ENCODE measurements at places on chromosomes 1 and 21.
A peak's percentile ranks its signal among the peaks of the same experiment; 100 is the strongest.

- no peak for DNase-seq
Measured at GRCh38 chr1:212072047-212072446, 36.5 kb downstream of the DTL start.

DNA sequence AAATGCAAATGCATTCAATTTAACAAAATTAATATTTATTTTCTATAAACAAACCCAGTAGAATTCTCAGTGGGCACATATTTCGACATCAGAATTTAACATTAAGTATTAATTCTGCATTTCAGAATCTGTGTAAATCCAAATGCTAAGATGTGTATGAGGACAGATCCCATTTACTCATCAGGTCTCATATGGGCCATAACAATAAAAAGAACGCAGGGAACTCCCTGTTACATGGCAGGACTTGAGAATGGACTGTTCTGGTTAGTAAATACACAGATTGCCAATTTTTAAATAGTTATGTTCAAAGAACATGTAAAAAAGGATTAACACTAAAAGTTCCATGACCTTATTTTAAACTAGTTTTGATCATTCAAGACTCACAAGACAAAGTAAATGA lies 104.0 kb downstream of the SLC30A10 start:
- DNase-seq = no peak

GRCh38 chr1:153922076-153922971 lies 448 bp downstream of the GATAD2B start:
- peak; percentile 36 for DNase-seq

DNA sequence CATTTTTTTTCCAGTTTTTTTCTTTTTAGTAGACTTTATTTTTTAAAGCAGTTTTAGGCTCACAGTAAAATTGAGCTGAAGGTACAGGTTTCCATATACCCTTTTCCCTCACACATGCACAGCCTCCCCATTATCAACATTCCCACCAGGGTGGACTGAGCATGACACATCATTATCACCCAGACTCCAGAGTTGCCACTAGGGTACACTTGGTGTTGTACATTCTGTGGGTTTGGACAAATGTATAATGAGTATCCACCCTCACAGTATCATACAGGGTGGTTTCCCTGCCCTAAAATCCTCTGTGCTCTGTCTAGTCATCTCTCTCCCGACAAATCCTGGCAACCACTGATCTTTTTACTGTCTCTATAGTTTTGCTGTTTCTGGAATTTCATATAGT lies 3.0 kb upstream of the AIM2 start:
- DNase-seq = no peak

DNA sequence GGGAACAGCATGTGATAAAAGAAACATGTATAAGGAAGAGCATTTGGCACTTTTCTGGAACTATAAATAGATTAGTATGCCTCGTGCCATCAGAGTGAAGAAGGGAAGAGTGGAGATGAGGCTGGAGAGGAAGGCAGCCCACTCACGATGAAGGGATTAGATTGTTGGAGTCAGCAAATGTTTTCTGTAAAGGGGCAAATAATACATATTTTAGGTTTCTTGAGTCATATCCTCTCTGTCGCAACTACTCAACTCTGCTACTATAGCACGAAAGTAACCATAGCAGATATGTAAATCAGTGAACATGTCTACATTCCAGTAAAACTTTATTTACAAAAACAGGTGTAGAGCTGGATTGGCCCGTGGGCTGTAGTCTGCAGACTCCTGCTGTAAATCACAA lies 147.8 kb downstream of the TENT5C start:
- DNase-seq = no peak

- no peak for DNase-seq
Measured at GRCh38 chr1:221632072-221632471, 109.8 kb downstream of the DUSP10 start.

DNA sequence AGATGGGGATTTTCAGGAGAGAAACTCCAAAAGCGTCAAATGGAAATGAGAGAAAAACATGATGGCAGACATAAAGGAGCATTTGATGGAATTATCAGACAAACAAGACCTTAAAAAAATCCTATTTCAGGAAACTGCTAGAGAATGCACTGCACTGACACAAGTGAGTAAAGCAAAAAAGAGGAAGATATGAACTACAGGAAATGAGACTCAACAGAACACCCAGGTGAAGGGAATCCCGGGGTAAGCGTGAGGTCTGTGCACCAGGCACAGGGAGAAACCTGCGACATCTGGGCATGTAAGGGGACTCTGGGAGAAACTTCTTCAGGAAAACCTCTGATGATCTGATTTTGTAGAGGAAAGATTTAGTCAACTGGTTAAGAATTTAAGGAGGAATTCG lies 2.8 kb downstream of the TARBP1 start:
- DNase-seq = no peak

- DNase-seq = no peak
Measured at GRCh38 chr21:45032332-45032731, 42.0 kb upstream of the ADARB1 start.

DNA sequence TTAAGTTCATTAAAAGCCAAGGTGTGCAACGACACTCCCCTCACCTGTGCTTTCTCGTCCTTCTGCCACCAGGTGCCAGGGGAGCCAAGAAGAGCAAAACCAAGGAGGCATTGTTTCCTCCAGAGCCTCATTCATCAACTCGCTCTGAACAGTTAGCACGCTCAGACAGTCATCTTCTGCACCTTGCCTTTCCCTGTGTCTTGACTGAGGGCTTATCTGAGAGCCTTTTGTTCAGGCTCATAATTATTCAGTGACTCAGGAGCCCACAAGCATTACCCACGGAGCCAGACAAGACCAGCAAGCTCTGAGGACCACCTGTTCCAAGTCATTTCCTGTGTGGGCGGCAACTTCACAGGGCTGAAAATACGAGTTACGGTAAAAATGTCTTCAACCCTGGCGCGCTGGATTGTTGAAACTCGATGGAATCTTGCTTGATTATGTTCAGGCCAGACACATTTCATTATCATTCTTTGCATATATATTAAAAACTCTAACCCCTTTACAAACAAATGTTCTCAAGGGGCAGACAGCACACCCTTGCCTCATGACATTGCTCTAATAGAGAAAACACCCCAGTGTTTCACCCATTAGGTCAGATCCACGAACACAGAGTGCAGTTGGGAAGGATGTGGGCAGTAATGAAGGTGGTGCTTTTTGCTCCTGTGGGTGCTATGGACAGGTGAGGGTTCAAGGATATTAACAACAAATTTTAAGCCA lies 89.7 kb upstream of the RUNX1 start:
- DNase-seq = peak; percentile 0

DNA sequence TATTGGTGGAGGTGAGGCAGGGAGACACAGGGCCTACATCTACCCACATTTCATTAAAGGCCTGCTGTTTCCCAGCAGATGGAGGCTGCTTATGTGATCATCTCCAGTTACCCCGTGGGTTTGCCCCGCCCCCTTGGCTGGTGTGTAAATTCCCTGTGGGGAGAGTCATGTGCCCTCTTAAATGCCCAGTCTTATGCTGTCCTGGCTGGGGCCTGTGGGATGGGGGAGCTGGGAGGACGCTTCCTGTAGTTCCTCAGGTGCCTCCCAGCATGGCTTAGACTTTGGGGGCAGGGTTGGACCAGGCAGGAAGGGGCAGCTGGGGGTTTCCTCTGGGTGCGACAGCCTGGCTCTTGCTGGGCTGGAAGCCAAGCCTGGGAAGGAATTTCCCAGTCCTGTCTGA lies 15.5 kb upstream of the CITED4 start:
- no peak for DNase-seq

GRCh38 chr1:110216844-110217444 lies 6.8 kb downstream of the KCNC4 start:
- no peak for DNase-seq

DNA sequence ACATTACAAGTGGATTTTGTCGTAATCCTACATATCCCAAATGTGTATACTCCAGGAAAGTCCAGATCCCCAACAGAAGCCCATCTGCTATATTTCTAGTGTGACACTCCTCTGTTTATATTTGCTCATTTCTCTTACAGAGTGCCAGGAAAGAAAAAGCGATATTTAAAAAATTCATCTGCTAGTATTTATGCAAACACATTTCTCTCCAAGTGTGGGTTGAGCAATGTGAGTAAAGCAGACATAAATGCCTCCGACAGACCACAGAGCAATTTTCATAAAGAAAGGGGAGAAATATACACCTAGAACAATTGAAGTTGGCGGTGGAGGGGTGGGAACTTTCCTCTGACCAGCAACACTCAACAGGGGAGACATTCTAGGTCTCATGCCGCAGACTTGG lies 22.2 kb upstream of the RAP1A start:
- no peak for DNase-seq

- DNase-seq = no peak
Measured at GRCh38 chr1:157575744-157576143, 22.1 kb downstream of the FCRL4 start.

- DNase-seq = no peak
Measured at GRCh38 chr1:80202118-80202517, 1195.6 kb upstream of the ADGRL4 start.

- no peak for DNase-seq
Measured at GRCh38 chr1:212218911-212219310, 66.3 kb upstream of the PPP2R5A start.

GRCh38 chr1:32798679-32799416 lies 18.3 kb downstream of the YARS1 start:
- no peak for DNase-seq

DNA sequence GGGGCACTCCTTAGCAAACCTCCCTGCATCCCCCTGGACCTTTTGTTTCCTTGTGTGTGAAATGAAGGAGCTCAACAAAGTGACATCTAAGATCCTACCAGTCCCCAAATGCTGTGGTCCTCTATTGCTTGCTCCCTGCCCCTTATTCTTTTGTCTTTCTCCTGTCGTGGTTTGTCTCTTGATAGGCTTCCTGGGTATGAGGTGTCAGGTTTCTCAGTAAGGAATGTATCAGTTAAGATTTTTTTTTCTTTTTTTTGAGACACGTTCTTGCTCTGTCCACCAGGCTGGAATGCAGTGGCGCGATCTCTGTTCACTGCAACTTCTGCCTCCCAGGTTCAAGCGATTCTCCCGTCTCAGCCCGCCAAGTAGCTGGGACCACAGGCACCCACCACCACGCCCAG lies 16.8 kb downstream of the CNIH3 start:
- no peak for DNase-seq

- no peak for DNase-seq
Measured at GRCh38 chr21:31753949-31754707, 22.2 kb upstream of the SCAF4 start.

GRCh38 chr1:12387641-12388040 lies 157.8 kb downstream of the VPS13D start:
- DNase-seq = no peak

GRCh38 chr1:69523461-69523860 lies 44.3 kb upstream of the LRRC7 start:
- DNase-seq = no peak

DNA sequence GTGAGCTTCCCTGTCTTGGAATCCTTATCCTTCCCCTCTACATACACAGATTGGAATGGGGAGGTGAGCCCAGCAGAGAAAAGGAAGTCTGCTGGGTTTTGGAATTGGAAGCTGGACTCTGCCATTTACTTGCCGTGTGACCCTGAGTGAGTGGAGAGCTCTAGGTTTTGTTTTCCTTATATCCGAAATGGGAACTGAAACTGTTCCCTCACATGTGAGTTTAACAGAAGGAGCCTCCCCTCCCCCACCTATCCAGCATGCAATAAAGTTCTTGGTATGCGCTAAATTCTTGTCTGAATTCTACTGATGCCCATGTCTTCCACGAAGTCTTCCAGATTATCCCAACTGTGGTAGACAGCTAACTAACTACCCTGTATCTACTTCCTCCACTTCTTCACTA lies 58.7 kb downstream of the NENF start:
- no peak for DNase-seq

GRCh38 chr1:26700711-26701110 lies 4.9 kb downstream of the ARID1A start:
- DNase-seq = no peak

DNA sequence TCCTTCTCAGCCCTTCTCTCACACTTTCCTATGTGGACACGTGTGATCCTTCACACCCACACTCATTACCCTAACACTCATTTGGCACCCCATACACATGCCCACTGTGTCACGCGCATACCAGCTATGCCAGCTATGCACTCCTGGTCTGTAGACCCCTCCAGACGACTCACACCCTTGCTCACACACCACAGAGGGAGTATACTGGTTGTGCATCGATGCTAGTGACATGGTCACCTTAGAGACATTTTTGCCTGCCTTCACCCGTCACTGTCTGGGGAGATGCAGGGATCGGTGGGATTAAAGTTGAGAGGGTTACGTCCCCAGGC lies 8.3 kb upstream of the PPM1J start:
- no peak for DNase-seq

GRCh38 chr1:209430107-209430506 lies 153.4 kb upstream of the CAMK1G start:
- DNase-seq = no peak

DNA sequence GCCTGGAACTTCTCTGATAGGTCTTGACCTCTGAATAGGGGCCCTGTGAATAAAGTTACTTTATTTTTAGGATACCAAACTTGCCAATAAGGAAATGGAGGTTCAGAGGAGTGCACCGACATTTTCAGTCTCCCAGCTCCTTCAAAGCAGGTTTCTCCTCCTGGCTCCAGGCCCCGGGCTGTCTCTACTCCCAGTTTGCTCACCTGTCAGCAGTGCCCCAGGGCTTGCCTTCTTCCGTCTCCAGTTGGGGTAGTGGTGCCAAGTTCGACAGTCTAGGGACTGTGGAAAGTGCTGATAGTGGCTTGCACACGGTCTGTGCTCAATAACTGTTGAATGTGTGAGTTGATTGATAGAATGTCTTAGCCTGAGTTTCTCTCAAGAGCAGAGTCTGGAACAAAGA lies 149.2 kb downstream of the ACTL8 start:
- DNase-seq = no peak

DNA sequence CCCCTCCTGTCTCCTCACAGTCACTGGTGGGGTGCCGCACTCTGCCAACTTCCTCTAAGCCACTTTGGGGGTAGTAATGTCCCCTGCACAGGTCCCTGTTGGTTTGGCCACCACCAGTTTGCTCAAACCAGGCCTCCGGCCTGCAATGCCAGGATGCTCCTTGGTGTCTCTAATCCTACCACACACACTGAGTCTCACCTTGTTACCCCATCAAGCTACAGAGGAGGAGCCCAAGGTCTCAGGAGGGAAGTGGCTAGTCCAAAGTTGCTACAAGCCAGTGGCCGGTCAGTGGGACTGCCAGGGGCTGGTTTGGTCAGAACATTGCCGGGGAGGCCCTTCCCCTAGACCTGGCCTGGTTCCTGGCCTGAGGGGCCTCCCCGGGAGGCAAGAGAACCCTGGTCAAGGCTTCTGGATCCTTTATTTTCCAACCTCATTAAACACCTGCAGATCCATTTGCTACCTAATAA lies 21.5 kb upstream of the LRP8 start:
- DNase-seq = no peak

- no peak for DNase-seq
Measured at GRCh38 chr1:168163670-168164069, 15.1 kb upstream of the TIPRL start.

GRCh38 chr1:40635763-40636500 lies 29.6 kb downstream of the RIMS3 start:
- no peak for DNase-seq

- peak; percentile 61 for DNase-seq
Measured at GRCh38 chr1:156920233-156921052, at the start of gene LRRC71. Gene LRRC71, plus strand, starts transcription at chr1:156920632. Its CDS starts 172 bp downstream, at chr1:156920804.

Measured in stimulated activated CD4-positive, alpha-beta T cell treated with anti-CD3 and anti-CD28 coated beads, Interleukin-1b, Interleukin-23, amount 100 ng/mL, for 1 hour (primary cell).